Activated CD4-positive, alpha-beta memory T cell treated with anti-CD3 and anti-CD28 coated beads, Interleukin-2, amount 10 ng/mL, durations not matched to agents 7 days and 5 days (primary cell): ENCODE measurements at places on chromosomes 4 and X. TPM values are rescaled to one million over a fixed set of nuclear protein-coding genes. Genes with fewer than 3 reads are reported as not detected.

- no peak for DNase-seq
Measured at GRCh38 chr4:84298023-84298718, 200.9 kb downstream of the NKX6-1 start.

- no peak for DNase-seq
Measured at GRCh38 chrX:12958059-12958458, 16.9 kb upstream of the TMSB4X start.

DOK7 gene
- not detected for total RNA-seq

GAGE12H gene
- total RNA-seq: not detected
